ENCODE measurements at places on chromosomes 13 and 19. TPM values are rescaled to one million over a fixed set of nuclear protein-coding genes. Genes with fewer than 3 reads are reported as not detected.

Gene LRCH1
- 18.3 TPM for total RNA-seq

Gene CGB5
- not detected for total RNA-seq

Gene EID2
- 21.0 TPM for total RNA-seq

Gene ZNF761
- total RNA-seq, result 65.9 TPM

Gene NFIX
- total RNA-seq, result 0.46 TPM

Gene GRK1
- 1.1 TPM for total RNA-seq

GRCh38 chr19:28556371-28556770, 656.6 kb downstream of the UQCRFS1 start:
- no peak for DNase-seq

DNA sequence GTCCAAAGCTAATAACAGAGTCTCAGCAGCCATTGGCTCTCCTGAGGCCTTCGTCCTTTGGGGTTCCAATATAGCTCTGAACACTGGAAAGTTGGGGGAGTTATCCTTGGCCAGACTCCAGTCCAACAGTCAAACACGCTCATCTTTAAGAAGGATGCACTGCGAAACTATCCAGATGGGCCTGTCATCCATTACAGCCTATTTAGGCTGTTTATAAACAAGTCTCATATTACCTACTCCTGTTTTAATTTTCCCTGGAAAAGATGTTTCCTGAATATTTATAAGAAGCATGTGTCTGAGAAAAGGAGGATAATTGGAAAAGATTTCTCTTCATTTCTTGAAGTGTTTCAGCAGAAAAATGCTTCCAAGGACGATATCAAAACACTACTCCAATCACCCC, 170.7 kb downstream of the DCT start:
- no peak for DNase-seq

GRCh38 chr19:48618278-48618915, 581 bp downstream of the RPL18 start:
- DNase-seq, result no peak

DNA sequence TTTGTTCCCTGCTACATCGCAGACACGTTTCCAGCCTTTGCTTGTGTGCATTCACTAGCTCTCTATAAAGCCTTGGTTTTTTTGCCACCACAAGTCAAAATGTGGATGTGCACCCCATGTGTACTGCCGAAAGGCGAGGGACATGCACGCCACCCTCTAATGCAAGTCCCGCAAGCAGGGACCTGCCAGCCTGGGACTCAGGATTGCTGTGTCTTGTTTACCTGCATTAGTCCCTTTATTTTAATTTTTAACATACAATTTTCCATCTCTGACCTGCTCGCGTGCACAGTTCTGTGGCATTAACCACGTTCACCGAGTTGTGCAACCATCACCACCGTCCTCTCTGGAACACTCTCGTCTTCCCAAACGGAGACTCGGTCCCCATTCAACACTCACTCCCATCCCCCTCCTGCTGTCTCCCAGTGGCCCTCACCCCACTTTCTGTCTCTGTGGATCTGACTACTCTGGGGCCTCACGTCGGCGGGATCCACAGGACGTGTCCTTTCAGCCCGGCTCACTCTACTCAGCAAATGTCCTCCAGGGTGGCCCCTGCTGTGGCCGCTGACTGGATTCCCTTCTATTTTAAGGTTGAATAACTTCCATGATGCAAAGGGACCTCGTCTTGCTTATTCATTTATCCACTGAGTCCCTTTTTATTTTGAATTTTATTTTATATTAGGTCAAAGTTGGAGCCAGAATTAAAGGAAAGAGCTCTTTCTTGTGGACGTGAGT, 58.4 kb downstream of the RASA3 start:
- no peak for DNase-seq

GRCh38 chr13:110876609-110877008, 38.3 kb downstream of the ANKRD10 start:
- no peak for DNase-seq

DNA sequence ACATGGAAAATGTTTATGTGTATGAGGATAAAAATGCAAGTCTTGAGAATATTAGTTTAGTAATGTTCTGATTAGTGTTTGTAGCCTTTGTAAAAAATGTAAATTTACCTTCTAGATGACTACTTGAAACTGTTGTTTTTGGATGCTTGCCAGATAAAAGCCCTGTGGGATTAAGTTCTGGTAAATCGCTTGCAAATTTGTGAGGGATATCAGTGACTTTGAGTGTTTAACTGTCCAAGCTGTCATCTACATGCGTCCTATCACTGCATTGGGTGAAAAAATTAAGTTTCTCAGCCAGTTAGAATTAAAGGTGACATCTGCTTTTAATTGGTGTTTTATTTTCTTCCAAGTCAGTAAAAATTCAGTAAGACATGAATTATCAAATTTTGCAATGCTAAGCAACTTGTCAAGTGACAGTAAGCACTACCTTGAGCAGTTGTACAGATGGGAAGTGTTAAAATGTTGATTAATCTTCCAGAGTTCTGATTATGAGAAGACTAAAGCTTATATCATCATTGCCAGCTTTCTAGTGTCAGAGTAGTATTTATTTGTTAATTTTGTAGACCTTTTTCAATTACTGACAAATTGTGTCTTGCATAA, 88.0 kb downstream of the PCCA start:
- DNase-seq, result no peak

DNA sequence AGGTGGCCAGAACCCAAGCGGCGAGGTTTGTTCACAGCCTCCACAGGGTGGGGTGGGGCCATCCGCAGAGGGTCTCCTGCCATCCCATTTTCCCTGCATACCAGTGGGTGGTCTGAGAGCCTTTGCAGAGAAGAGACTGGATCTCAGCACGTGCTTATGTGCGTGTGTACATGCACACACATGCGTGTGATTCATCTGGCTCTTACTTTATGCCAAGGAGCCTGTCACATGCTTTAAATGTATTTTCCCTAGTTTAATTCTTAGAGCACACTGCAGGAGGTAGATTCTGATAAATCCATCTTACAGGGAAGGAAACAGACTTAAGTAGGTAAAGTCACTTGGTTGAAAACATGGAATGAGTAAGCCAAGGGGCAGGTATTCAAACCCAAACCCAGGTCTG, 47.1 kb downstream of the CAPN12 start:
- DNase-seq, result no peak

GRCh38 chr13:110575322-110576069, 14.0 kb upstream of the RAB20 start:
- no peak for DNase-seq

- no peak for DNase-seq
Observed at GRCh38 chr19:17281391-17282304, at the start of gene ANKLE1. ANKLE1 (plus strand) TSS chr19:17281901; CDS start chr19:17281921, 20 bp downstream.

GRCh38 chr19:48950830-48951519, 3.7 kb upstream of the BAX start:
- no peak for DNase-seq

GRCh38 chr13:114303700-114304327, 10.5 kb upstream of the CHAMP1 start:
- no peak for DNase-seq

DNA sequence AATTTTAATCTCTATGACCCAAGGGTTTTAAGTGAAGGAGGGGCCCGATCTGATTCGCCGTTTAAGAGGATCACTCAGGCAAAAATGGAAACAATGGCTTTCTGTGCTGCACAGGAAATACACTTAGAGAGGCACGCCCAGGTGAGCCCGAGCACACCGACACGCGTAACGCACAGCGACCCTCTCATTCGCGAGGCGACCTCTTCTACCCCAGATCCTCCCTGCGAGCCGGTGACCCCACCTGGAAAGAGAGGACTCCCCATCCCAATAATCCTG, 216 bp downstream of the SH2D3A start:
- no peak for DNase-seq

DNA sequence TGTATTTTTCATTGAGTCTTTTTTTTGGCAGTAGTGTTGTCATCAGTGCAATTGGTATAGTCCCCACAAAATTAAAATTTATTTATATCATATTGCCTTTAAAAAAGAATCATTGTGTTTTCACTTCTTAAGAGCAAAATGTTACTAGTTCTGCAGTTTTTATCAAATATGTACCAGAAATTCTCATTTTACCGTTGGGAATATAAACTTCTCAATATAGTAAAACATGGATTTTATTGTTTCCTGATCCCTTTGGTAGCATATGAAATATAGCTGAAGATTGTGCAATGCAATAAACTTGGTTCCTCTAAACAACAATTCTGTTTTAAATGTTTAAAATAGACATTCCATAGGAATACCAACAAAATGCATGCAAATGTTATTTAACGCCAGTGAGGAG, 306.5 kb upstream of the PCDH20 start:
- DNase-seq, result no peak

- no peak for DNase-seq
Observed at GRCh38 chr13:34019870-34020269, 201.9 kb downstream of the RFC3 start.

GRCh38 chr19:41543582-41543981, 32.4 kb upstream of the CEACAM21 start:
- no peak for DNase-seq

- DNase-seq, result no peak
Observed at GRCh38 chr13:78078168-78078567, 159.5 kb upstream of the EDNRB start.

GRCh38 chr19:7862413-7862951, 11.7 kb downstream of the PRR36 start:
- peak; percentile 90 for DNase-seq

- DNase-seq, result no peak
Observed at GRCh38 chr13:36837354-36838092, 18.5 kb downstream of the RFXAP start.

DNA sequence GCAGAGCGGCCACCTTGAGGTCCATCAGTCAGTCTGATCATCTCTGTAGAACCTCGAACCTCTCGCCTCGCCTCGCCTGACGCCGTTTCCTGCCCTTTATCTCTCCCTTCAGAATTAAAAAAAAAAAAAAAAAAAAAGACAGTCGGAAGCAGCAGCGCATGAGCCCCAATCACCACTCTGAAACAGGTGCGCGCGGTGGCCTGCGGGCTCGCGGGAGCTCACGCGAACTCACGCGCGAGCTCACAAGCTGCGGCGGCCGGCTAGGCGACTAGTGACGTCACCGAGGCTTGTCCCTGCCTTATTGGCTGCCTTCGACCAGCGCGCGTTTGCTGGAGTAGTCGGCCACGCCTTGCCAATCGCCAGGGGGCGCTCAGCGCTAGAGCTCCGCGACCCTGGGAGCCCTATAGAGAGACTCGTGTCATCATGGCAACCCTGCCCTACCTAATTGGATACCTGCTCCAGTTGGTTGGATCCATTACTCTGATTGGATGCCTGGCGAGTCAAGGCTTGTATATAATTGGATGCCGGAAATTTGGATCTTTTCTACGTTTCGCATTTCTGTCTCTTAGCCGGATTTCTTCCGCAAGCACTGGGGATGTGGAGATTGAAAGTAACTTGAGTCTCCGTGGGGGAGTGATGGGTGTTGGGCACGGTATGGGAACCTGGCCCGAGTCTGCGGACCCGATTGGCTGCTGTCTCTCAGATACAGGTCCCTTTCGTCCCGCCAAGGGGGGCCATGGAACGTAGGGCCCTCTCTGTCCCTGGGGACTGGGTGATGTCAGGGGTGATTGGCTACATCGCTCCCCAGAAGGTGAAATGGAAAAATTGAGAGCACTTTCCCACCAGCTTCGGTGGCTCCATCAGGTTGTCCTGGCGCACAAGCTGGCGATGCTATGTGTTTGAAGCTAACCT, 31.6 kb downstream of the SYT3 start:
- DNase-seq, result peak; percentile 80

DNA sequence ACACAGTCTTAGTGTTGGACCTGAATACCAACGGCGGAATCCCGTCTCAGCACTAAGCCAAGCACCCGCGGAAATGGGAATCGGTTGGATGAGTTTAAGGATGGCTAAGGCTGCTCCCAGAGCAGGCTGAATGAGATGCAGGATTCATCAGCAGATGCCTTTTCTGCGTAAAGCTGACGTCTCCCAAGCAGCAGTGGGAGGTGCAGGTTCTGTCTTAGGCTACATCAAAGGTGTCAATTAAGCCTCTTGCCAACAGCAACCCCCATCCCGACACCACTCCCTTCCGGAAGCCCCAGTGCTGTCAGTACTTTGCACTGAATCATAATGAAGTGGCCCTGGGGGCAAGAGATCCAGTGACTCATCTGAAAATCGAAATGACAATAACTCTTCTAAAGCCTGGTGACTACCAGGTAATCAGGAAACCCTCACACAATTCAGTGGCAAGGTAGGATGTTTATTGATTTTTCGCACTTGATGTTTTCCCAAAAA, 275.6 kb downstream of the DCLK1 start:
- DNase-seq, result no peak

DNA sequence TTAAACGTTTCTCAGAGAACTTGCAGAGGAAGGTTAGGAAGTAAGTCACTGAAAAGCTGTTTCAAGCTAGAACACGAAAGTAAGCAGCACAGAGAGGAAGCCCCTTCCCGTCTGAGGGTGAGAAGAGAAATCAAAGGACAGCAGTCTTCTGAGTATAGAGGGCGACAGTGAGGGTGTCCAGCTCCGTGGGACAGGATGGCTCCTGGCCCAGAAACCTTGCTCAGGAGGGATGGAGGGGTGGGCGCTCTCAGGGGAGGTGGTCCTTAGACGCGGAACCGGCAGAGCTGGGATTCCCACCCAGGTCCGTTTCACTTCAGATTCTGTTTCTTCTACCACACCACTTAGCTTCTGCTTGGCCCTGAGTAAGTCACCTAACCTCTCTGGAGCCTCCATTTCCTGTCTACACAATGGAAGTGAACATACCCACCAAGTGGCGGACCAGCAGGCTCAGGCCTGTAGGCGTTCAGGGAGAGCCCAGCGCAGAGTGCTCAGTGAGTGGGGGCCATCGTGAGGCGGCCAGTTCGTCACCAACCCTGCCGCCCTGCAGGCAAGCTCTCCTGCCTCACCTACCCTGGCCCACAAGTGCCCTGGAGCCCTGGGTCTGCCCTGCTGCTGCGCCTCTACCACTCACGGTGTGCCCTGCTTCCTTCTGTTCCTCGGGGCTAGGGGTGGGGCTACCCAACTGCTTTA, 5.5 kb upstream of the RSPH6A start:
- DNase-seq, result no peak

DNA sequence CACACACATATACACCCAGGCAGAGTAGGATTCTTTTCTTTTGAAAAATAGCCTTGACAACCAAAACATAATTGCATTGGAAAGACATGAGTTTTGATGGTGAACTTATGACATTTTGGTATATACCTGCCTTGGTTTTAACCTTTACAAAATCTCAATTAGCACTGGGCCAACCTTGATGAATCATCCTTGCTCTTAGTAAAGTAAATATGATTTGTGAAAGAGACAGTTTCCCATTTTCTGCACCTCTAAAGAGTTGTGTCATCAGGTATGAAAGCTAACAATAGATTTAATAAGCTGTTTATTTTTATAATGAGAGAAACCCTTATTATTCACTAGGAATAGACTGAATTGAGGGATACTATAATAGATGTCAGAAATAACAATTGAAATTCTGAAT, 15.7 kb upstream of the ENOX1 start:
- no peak for DNase-seq

Data from progenitor cell of endocrine pancreas (in vitro differentiated cells).